ENCODE measurements at places on chromosomes 1 and 21.
A peak's percentile ranks its signal among the peaks of the same experiment; 100 is the strongest.

GRCh38 chr1:65422241-65423203 is 2.1 kb downstream of the LEPR start:
- no peak for DNase-seq

DNA sequence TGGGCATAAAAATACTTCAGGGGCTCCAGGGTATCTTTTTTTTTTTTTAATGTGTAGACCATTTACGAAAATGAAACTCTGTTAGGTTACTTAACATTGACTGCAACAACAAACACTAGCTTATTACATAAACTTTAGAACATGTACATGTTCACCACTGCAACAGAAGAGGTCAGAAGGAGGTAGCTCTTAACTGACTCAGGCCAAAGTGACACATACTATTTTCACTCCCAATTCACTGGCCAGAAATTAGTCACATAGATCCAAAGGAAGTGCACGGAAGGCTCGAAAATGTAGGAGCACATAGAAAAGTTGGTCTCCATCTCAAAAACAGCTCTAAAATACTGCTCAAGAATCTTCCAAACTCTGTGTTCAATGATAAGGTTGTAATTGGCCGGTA is 107.2 kb downstream of the AKT3 start:
- DNase-seq, result no peak

GRCh38 chr1:22121421-22121911 is 21.4 kb downstream of the WNT4 start:
- peak; percentile 81 for DNase-seq

DNA sequence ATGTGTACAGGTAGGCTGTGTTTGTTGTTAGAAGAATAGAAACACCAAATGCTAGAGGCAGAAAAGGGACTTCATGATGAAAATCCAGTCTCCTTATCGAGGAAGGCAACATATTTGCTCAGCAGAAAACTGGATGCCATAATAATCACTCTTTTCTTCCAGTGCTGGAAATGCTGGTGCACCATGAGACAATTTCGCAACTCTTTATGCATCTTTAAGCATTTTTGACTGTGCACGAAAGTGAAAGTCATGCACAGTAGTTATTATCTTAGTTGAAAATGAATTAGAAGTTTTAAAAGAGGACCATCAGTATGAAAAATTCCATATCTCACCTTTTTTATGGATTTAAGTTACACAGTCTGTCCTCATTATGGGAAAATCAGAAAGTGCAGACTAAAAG is 29.1 kb downstream of the SMYD2 start:
- DNase-seq, result no peak

Measured in H7 (cell line).